ENCODE measurements at places on chromosomes 3 and 15.
A peak's percentile ranks its signal among the peaks of the same experiment; 100 is the strongest.

GRCh38 chr15:67674983-67675382, 132.5 kb downstream of the MAP2K5 start:
- DNase-seq, result no peak

GRCh38 chr15:25392806-25393205, 46.0 kb downstream of the UBE3A start:
- no peak for DNase-seq

- no peak for DNase-seq
Measured at GRCh38 chr15:80595396-80595795, 99.7 kb upstream of the ABHD17C start.

GRCh38 chr3:19945534-19945933, 1.4 kb upstream of the RAB5A start:
- peak; percentile 58 for DNase-seq

DNA sequence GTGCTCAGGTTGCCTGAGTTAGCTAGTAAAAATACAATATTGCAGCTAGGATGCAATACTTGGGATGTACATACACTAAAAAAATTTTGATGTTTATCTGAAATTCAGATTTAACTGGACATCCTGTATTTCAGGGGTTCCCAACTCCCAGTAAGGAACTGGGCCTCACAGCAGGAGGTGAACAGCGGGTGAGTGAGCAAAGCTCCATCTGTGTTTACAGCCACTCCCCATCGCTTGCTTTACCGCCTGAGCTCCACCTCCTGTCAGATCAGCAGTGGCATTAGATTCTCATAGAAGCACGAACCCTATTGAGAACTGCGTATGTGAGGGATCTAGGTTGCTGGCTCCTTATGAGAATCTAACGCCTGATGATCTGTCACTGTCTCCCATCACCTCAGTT, 285.1 kb upstream of the PROK2 start:
- no peak for DNase-seq
